ENCODE measurements at places on chromosomes 13 and 19.

DNA sequence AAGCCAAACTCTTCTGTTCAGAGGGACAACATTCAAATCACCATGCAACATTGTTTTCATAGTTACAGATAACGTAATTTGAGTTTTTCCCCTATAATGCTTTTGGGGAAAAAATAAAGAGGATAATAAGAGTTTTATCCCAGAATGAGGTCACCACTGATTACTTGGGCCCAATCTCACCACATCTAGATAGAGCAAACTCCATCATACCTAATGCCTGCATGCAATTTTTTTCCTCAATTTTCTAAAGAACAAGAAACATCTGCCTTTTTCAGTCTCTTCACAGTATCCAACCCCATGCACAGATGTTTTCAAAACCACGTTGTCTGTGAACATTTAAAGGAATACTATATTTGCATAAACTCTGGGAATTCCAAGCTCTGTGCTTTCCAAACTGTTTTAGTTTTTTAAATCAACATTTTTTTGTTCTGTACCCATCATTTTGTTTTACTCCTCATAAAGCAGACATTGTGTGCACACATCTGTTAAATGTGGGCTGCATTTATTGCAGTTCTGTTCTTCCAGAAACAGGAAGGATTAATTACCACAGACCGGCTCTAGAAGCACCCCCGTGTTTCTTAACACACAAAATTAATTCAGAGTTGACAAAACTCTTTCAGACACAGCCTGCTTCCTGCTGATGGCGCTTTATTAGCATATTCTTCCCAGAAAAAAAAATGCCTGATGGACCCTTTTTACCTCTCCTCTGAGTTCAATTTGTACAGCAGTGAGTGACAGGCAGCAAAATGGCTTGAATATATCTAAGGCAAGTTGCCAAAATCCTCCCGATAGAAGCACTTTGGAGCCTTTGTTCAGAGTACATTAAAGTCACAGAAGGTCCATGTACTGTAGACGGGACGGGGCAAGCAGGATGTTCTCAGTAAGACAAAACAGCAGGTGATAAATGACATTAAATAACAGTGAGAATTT lies 1171.9 kb downstream of the EFNB2 start:
- no peak for DNase-seq

DNA sequence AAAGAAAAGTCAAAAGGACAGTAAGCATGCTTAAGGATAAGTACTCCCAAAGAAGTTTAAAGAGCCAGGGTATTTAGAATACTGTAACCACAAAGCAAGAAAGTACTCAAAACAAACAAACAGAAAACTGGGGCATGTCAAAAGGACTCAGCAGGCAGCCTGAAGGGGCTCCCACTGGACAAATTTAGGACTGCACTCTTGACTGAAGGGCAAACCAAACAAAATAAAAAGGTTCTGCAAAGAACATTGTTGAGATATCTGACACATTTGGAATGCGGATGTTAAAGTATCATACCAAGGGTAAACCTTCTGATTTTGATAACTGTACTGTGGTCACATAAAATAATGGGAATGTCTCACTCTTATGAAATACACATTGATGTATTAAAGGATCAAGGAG lies 157.4 kb downstream of the TNFSF13B start:
- no peak for DNase-seq

- DNase-seq: no peak
These were observed 14.3 kb downstream of the CRX start for GRCh38 chr19:47836038-47836437.

DNA sequence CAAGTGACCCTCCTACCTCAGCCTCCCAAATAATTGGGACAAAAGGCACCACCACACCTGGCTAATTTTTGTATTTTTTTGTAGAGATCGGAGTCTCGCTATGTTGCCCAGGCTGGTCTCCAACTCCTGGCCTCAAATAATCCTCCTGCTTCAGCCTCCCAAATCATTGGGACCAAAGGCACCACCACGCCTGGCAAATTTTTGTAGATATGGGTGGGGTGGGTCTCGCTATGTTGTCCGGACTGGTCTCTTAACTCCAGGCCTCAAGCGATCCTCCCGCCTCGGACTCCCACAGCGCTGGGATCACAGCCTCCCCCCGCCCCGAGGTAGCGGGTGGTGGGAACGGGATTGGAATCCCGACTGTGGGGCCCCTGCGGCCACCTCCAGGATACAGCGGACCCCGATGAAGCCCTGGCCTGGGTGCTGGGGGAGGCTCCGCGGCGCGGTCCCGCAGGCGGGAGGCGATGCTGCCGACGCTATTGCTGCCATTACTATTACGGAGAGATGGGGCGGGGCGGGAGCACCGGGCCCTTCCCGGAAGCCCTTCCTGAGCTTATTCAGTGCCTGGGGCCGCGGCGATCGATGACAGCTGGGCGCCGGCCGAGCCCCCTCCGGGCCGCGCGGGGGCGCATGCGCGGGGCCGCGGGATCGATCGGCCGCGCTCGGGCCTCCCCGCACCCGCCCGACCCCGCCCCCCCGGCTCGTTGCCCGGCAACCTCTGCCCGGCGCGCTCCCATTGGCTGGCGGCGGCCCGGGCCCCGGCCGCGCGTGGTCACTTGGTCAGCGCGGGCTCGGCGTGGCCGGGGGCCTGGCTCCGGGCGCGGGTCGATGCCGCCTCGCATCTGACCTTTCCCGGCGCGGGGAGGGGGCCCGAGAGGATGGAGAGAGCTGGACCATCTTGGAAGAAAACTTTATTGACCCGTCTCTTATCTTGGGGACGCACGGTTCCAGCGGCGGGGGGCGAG lies 27.9 kb upstream of the ONECUT3 start:
- DNase-seq: peak; percentile 89

DNA sequence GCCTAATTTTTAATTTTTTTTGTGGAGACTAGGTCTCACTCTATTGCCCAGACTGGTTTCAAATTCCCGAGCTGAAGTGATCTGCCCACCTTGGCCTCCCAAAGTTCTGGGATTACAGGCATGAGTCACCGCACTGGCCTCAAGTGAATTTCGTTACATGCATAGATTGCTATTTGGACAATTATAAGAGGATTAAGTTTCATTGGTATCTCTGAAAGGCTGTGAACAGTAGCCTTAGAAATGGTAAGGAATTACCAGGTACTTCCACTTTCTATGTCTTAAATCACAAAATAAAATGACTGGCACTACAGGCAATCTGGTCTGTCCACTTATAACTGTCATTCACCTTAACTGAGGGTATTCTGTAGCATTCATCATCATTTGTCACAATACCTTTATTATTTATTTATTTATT lies 2.9 kb upstream of the CCDC9 start:
- no peak for DNase-seq

GRCh38 chr19:29303069-29303718 lies 90.2 kb upstream of the UQCRFS1 start:
- DNase-seq: no peak

DNA sequence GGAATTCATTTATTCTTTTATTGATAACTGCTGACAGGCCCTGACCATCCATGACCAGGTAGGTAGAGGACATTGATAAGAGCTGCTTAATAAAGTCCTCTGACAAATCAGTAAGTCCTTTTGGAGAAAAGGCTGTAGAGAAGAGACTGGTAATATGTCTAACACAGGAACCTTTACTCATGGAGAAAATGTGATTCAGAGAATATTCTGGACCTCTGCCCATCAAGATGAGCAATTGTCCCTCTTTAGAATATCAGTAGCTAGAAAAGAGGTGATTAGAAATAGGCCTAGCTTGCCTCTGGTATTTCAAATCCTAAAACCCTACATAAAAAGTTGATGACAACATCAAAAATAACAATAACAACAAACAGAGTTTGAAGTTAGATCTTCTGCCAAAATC lies 642.3 kb downstream of the TBC1D4 start:
- DNase-seq: no peak

DNA sequence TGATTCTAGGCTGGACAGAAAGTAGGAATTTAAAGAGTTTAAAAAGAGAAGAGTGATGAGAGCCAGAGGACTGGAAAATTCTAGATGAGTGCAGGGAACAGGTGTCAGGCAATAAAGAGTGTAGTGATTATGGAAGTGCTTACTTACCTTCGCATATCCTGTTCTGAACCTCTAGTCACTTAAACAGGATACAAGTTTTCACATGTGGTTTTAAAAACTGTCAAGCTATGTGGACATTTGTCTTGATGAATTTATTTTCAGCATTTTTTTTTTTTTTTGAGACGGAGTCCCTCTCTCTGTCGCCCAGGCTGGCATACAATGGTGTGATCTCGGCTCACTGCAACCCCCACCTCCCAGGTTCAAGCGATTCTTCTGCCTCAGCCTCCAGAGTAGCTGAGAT lies 34.3 kb upstream of the IL17D start:
- no peak for DNase-seq

DNA sequence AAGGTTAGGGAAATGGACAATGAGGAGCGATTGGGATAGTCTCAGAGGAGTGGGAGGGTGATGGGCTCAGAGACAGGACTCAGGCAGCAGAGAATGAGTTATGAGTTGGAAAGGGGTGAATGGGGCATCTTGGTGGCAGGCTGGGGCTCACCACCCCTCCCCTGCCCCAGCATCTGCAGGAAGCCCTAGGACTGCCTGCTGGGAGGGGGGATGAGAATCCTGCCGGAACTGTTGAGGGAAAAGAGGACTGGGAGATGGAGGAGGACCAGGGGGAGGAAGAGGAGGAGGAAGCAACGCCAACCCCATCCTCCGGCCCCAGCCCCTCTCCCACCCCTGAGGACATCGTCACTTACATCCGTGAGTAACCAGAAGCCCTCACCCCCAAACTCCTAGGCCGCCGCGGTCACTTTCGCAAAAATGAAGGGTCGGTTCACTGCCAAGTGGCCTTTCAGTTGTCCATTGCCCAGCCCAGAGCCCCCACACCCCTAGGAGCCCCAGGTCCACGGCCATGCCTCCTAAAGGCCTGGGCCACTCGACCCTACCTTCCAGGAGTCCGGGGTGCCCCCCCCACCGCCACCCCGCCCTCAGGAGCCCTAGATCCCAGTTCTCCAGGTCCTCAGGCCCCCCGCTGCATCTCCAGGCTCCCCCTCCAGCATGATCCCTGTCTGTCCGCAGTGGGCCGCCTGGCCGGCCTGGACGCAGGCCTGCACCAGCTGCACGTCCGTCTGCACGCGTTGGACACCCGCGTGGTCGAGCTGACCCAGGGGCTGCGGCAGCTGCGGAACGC lies 764 bp downstream of the CLEC11A start:
- DNase-seq: no peak

DNA sequence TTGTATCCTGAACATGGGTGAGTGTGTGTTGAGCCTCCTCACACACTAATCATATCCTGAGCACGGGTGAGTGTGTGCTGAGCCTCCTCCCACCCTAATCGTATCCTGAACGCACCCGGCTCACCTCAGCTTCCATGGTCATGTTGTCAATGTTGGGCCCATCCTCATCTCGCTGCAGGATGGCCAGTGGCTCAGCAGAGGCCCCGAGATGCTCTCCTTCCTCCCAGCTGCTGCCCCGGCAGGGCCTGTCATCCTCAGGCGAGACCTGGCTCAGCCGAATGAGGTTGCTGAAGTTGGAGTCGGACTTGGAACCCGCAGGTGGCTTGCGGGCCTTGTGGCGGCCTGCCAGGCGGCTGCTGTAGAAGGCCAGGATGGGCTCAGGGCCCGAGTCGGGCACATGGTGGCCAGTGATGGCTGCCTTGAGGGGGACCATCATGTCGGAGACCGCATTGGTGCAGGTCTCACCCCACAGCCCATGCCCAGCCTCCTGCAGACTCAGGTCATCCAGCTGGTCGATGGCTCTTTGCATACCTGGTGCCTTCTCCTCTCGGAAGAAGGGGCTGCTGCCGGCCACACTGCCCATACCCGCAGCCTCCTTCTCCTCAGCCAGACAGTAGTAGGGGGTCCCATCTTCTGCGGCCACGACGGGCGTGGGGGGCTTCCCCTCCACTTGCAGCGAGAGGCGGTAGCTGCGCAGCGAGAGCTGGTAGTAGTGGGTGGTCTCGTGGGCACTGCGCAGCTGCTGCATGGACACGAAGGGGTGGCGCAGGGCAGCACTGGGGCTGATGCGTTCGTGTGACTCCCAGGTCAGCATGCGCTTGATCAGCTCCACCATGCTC lies 9.6 kb downstream of the HIPK4 start:
- no peak for DNase-seq

- peak; percentile 29 for DNase-seq
These were observed 2.5 kb downstream of the LIG4 start for GRCh38 chr13:108212886-108213285.

- DNase-seq: no peak
These were observed 13.3 kb downstream of the SIAH3 start for GRCh38 chr13:45838171-45838745.

GRCh38 chr13:50726164-50726563 lies 117.3 kb downstream of the DLEU7 start:
- DNase-seq: no peak
